ENCODE measurements at places on chromosomes 6 and 20.
A peak's percentile ranks its signal among the peaks of the same experiment; 100 is the strongest.

GRCh38 chr6:94478133-94479005 lies 1059.0 kb upstream of the EPHA7 start:
- DNase-seq: peak; percentile 77

DNA sequence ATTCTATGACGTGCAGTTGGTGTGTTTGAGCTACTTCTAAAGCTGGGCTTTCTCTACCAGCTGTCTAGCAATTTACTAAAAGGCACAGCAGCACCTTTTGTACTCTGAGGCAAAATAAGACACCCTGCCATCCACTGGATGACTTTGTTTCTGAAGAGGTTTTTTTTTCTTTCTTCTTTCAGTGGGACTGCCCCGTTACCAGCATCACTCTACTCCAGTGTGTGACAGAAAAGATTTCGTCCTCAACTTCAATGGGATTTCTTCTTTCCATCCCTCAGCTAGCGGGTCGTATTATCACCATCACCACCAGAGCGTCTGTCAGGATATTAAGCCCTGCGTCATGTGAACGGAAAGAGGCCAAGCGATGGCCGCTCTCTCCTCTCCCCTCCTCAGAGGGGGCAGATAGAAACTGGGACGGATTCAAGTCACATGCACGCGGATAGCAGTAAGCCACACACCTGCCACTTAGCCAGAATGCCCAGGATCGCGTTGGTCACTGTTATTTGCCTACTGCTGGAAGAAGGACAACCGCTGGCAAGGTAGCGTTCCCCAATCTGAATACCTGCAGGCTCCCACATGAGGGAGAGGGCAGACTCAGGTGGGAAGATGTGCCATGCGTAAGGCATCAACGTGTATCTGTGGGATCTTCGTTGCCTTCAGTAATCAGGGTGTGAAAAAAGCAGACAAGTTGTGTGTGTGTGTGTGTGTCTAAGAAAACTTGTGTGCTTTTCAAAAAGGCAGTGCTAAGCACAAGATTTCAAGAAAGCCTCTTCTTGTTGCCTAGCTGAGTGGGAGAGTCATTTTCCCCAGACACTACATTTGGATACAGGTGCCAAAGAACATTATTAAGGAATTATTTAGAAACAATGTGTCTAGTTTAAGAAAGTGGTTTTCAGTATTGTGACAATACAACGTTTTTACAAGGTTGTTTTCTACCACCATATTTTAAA lies 5.4 kb downstream of the FOXF2 start:
- DNase-seq: no peak

DNA sequence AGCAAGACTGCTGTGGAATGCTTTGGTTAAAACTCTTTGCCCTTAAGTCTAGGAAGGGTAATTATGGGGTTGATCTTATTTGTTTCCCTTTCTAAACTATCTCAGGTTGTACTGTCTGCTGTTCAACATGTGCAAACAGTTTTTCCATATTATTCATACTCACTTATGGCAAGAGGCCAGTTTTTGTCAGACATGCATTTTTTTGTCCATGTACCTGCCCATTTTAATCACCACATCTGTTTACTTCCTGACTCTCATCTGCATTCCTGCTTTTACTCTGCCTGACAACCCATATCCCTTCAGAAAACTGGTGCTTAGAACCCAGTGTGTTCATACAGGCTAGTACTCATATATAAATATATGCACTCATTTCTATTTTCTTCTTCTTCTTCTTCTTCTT lies 80.3 kb downstream of the LPA start:
- no peak for DNase-seq

- peak; percentile 96 for DNase-seq
These were observed 76.2 kb upstream of the OLIG3 start for GRCh38 chr6:137570393-137570792.
